ENCODE measurements at places on chromosomes 13 and 19.

DNA sequence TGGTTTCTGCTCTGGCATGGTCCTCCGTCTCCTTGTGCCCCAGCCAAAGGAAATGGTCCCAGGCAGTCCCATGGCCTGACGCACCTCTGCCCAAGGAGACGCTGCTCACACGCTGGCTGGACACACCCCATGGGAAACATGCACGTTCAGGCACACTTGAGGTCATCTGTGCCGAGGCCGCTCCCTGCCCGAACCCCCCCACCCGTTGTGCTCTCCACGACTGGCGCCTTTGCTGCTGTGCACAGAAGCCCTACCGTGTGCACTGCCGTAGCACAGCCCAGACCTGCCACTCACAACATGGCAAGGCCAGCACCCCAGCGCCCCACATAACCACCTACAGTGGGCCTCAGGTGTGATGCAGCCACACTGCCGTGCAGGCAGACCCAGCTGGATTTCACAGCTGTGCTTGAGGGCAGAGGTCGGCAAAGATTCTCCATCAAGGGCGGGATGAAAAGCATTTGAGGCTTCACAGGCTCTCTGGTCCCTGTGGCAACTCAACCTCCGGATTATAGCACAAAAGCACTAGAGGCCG lies 65.7 kb downstream of the SPACA7 start:
- no peak for DNase-seq

- DNase-seq = no peak
Observed at GRCh38 chr13:76745261-76746200, 140.7 kb downstream of the KCTD12 start.

DNA sequence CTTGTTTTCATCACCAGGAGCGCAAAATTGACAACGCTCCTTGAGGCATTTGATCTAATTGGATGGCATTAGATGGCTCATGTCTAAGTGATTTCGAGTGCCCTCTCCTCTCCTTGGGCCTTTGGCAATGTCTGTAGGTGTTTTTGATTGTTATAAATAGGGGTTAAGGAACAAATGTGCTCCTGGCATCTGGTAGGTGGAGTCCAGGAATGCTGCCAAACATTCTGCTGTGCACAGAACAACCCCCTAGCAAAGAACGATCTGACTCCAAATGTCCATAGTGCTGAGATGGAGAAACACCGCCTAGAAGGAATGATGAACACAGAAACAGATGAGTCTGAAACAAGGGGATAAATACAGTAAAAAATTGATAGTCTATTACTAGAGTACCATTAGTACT lies 68.0 kb upstream of the C1QTNF9B start:
- DNase-seq = no peak

- DNase-seq = no peak
Observed at GRCh38 chr13:38308736-38309135, 40.9 kb upstream of the UFM1 start.

- no peak for DNase-seq
Observed at GRCh38 chr19:54030895-54031586, 32.7 kb downstream of the VSTM1 start.

- DNase-seq = no peak
Observed at GRCh38 chr19:50488389-50489194, 11.9 kb upstream of the GARIN5A start.

GRCh38 chr13:110813646-110814624 lies 100.4 kb downstream of the ING1 start:
- DNase-seq = no peak

- no peak for DNase-seq
Observed at GRCh38 chr13:48593536-48593935, 60.2 kb upstream of the CYSLTR2 start.

GRCh38 chr19:22832031-22832762 lies at the start of gene ZNF723:
TSS of gene ZNF723 (plus strand) at chr19:22832291. CDS start at chr19:22832380, 89 bp downstream.
- DNase-seq = no peak

DNA sequence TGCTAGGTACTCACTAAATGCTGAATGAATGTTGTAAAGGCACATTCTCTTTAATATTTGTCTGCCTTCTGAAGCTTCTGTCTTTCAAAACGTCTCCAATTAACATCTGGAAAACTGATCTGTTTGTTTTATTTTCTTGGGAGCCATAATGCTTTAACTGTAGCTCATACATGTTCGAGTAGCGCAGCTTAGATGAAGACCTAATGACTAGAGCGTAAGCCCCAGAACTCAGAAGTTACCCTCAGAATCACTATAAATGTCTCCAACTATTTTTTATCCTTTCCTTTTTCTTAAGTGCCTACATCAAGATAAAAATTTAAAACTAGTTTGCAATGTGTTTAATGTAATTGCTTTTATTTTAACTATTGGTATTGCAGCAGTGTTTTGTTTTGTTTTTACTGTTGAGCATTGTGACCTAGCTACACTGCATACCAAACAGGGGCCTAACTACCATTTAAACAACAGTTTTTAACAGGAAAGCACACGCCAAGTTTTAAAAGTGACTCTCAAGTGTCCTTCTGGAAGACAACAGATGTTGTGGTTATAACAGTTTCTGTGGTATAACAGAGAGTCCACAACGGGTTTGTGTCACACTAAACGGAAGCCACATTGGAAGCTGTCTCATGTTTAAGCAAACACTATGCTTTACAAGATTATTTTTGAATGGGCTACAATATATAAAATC lies 42.0 kb downstream of the MRPL57 start:
- no peak for DNase-seq

DNA sequence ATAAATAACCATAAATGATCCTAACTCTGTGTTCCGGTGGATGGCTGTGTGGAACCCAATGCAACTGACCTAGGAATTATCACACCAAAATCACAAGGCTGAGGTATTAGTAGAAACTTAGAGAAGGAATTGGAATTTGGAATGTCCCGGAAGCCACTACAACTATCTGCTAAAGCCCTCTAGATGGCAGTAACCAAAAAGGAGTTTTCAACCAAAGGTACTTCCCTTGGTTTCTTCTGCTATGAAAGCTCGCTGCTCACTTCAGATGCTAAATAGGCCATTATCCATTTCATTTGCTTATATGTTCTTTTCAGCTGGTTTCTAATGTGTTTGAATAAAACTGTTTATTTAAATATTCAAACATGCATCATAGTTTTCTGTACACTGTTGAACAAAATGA lies 1589.1 kb upstream of the SPRY2 start:
- DNase-seq = no peak

DNA sequence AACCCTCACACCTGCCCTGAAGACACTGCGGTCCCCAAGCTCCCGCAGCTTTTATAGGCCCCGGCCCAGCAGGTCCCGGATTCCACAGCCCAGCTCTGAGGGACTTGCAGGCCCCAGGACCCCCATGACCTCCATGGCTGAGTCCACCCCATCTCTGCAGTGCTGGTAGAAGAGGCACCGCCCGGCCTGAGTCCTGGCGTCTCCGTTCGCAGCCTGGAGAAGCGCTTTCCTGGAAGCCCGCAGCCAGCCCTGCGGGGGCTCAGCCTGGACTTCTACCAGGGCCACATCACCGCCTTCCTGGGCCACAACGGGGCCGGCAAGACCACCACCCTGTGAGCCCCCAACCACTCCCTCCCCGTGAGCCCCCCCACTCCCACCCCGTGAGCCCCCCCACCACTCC lies 9.2 kb downstream of the ABCA7 start:
- DNase-seq = no peak

DNA sequence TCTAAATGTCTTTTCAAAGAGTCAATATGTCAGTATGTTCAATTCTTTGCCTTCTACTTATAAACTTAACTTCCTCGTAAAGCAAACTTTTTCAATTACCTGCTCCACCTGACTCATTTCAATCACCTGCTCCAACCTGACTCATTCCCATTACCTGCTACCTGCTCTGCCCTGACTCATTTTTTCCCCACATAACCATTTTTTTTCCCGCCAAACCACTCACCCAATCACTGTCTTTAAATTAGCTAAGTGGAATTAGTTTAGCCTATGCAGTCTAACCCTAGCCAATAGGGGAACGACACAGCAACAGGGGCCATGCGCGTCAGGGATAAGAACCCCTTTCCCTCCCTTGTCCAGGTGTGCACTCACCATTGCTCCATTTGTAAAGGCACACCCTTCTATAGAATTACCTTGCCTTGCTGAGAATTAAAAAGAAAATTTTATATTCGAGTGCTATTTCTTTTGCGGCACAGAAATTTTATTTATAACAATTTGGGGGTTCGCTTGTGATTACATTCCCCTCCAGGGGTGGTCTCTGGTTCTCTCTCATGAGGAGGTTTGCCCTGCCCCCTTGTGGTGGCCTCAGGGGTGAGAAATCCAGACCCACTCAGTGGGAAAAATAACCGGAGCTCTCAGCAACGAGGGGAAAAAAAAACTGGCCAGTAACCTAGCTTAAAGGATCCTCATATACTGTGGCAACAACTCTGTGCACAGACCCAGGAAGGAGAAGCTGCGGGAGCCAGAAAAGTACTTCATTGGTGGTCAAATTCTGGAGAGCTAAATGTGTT lies 193.1 kb downstream of the ZNF486 start:
- no peak for DNase-seq

- peak; percentile 98 for DNase-seq
Observed at GRCh38 chr13:110396913-110397381, 89.9 kb downstream of the COL4A2 start.

- DNase-seq = no peak
Observed at GRCh38 chr13:25744178-25744577, 307.6 kb downstream of the SHISA2 start.

GRCh38 chr19:6249296-6249695 lies 30.5 kb downstream of the MLLT1 start:
- DNase-seq = no peak

- no peak for DNase-seq
Observed at GRCh38 chr13:32840989-32841713, 175.1 kb upstream of the KL start.

DNA sequence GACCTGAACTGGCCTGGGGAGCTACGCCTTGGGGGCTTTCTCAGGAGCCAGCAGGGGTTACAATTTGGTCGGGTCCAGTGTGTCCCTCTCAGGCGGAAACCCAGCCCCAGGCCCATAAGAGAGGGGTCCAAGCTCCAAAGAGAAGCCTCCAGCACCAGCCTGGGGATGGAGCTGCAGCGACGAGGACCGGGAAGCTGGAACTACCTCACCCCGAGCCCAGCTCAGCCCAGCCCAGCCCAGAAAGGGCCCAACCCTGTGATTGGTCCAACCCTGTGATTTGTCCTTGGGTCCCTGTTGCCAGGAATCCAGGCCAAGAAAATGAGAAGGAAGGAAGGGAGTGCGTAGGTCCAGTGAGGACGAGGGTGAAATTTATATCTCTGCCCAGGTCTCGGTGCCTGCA lies 24.1 kb downstream of the CLEC4M start:
- no peak for DNase-seq

GRCh38 chr13:94267581-94268366 lies 211.7 kb downstream of the DCT start:
- DNase-seq = no peak

DNA sequence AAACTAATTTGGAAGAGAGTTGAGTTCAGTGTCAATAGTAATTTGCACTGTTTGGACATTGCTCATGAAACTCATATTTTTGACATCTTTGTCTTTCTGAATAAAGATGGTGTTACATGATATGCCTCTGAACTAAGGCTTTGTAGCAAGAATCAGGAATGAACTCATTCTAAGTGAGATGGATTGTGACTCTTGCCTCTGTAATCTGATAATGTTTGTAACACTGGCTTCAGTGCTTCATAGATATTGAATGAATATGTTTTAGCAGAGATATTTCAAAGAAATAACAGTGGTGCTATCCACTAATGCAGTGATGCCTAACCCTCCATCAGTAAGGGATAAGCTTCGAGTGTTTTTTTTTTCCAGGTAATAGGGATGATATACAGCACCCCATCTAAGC lies 32.9 kb downstream of the TEX26 start:
- no peak for DNase-seq

DNA sequence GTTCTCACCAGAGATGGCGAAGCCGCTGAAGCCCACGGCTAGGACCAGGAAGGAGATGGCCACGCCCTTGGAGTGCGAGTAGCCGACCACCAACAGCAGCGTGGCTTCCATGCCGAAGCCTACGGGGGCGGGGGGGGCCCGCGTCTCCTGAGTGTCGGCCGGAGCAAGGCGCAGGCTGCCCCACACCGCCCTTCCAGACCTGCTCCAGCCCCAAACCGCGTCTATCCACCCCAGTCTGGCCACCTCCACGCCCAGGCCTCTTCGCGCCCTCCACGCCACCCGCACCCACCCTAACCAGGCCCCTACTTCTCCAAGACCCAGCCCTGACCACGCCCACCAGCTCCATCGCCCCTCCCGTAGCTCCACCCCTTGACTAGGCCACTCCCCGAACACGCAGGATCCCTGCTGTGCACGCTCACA lies 6.2 kb downstream of the GFY start:
- DNase-seq = no peak

DNA sequence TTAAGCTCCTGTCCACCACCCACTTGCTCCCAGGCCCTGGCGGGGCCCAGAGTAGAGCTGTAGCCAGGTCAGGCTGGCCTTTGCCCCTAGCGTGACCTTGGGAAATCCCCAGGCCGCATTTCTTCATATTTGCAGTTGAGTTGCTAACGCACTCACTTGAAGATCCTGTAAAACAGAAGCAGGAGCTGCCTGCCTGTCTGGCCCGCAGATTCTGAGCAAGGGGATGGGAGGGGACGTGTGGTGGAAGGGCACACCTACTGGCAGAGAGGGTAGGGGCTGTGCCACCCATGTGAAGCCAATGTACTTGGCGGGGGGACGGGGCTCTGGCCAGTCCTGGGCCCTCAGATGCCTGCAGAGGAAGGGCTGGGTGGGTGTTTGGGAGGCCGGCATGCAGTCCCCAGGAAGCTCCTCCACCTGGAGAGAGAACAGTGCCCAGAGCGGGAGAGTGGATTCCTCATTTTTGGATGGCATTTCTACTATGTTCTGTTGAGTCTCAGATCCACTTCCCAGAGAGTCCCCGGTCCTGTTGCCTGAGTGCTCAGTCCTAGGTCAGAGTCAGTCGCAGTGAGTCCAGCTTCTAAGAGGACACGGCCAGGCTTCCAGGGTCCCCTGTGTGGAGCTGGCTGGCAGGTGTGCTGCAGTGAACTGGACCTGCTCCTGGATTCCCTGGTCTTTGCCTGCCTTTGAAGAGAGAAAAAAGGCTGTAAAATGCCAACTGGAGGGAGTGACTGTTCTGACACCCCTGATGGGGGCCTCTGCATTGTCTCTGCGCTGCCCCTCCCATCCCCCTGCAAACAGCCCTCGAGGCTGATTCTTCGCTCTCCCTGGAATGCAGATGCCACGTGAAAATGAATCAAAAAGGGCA lies 62.9 kb downstream of the GGACT start:
- no peak for DNase-seq

- DNase-seq = no peak
Observed at GRCh38 chr19:53982001-53982451, 9.4 kb upstream of the CACNG6 start.

DNA sequence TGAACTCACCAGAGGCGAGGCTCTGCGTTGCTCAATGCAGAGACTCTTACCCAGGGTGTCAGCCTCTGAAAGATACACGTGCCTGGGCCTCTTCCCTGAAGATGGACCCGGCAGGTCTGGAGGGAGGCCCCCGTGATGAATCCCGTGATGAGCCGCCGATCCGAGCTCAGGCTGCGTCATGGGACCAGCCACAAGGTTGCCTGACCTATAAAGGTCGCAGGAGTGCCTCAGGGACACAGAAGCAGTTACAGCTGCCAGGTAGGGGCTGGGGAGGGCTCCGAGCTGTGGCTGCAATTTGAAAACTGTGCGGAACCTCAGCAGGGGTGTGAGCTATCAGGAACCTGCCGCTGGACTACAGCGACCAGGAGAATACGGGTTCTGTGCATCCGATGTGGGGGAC lies 10.5 kb upstream of the ATP11A start:
- no peak for DNase-seq

GRCh38 chr13:54415753-54416366 lies 1387.2 kb downstream of the OLFM4 start:
- DNase-seq = no peak

Data from tibial artery (tissue), 4 donors.